ENCODE measurements at places on chromosomes 3 and 15.
A peak's percentile ranks its signal among the peaks of the same experiment; 100 is the strongest.

DNA sequence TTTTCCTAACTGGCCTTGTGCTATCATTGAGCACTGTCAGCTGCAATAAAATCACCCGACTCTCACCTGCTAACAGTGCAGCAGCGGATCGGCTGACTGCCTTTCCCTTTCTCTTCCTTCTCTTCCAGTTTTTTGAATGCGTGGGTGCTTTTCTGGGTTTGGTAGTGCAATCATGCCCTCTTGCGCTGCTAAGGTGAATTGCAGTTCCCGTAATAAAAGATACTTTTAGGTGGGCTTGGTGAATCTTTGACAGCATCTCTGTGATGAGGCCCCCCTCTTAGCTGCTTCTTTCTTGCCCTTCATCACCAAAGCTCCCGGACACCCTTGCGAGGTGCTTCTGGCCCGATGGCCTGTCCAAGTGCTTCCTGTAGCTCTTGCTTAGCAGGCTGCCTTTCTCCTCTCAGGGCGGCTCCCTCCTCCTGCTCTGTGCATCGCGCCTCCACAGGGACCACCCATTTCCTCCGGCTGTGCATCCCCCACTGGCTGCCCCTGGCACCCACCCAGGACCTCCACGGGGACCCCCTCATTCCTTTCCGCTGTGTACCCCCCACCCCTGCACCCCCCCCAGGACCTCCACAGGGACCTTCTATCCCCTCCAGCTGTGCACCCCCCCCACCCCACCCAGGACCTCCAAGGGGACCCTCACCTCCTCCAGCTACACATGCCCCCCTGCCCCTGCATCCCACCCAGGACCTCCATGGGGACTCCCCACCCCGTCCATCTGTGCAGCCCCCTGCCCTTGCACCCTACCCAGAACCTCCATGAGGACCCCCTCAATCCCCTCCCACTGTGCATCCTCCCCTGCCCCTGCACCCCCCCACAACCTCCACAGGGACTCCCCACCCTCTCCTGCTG, 50.8 kb upstream of the RPL32 start:
- peak; percentile 58 for DNase-seq

GRCh38 chr3:83956431-83956830, 1002.4 kb upstream of the CADM2 start:
- no peak for DNase-seq

DNA sequence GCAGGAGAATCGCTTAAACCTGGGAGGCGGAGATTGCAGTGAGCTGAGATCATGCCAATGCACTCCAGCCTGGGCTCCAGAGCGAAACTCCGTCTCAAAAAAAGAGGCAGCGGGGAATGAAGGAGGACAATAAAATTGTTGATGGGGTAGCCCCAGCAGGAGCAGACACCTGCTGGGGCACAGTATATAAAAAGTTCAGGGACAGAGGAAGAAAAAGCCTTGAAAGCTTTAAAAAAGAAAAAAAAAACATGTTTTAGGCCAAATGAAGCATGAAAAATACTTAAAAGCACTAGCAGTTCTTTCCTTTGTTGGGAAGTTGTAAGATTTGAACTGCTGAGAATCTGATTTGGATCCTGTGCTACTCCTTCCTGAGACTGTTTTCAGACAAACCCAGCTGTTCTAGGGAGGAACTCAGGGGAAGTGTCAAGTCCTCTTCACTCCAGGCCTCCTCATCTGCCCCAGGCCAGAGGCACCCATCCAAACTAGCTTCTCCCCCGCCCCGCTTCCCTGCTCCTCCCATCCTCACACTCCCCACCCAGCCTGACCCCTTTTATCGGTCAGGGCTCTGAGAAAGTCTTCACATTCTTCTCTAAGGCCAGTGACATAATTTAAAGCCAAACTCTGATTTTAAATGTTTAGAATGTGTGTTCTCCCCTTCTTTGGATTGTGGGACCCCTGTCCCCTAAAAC, 4.9 kb downstream of the IL17RD start:
- no peak for DNase-seq

- no peak for DNase-seq
Observed at GRCh38 chr15:42335074-42335473, 24.2 kb upstream of the CAPN3 start.

GRCh38 chr3:123764647-123765046, 119.5 kb downstream of the MYLK start:
- DNase-seq = no peak

GRCh38 chr3:142356818-142357217, 91.0 kb downstream of the XRN1 start:
- no peak for DNase-seq

DNA sequence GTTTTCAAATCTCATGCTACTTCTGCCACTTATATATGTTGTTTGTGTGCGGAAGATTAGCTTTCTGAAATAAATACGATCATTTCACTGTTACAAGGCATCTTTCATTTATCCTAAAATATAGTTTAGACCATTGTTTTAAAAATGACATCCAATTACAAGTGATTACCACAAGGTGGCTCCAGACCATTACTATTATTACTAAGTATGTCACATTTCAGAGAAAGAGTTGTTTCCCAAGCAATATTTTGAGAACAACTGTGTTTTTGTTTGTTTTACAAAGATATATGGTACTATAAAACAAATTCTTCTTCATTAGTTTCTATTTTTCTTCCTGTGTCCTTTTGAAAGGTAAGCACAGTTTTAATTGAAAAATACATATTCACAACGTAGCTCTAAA, 136.0 kb upstream of the RAP2B start:
- no peak for DNase-seq

DNA sequence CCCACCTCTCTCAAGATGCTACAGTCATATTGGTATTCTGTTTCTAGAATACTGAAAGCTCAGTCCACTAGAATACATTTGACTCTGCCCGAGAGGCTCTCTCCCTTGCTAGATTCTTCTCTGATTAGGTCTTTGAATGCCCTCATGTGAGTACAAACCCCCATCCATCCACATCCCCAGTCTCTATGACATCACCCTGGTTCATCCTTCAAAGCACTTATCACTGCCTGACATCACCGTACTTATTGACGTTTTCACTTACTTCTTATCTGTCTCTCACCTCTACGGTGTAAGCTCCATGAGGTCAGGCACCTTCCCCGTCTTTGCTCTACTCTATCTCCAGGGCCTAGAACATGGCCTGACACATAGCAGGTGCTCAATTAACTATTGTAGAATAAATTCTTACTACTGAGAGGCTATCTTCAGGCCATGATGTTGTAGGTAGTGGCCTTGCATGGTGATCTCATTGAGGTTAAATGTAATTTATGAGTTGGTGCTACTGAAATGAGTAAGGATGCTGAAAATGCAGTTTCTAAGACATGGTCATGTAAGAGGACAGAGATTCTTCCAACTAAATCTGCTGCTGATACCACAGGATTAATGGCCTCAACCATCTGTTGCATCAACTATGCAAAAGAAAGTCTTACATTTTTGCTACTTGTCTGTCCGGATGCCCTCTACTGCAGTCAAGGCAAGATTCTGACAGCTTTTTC, 26.8 kb downstream of the EOGT start:
- DNase-seq = no peak

DNA sequence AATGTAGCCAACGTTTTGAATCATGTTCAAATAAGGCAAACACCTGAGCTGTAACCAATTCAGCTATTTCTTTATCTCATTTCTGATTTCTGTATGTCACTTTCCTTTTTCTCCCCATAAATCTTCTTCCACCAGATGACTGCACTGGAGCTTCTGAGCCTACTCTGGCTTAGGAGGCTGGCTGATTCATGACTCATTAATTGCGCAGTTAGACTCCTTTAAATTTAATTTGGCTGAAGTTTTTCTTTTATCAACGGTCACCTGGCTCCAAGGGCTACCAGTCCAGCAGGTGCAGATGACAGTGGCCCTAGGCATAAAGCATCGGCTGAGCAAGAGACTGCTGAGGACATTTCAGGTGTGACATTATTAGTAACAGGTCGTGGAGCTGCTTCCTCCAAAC, 39.6 kb upstream of the ITGA11 start:
- DNase-seq = no peak

DNA sequence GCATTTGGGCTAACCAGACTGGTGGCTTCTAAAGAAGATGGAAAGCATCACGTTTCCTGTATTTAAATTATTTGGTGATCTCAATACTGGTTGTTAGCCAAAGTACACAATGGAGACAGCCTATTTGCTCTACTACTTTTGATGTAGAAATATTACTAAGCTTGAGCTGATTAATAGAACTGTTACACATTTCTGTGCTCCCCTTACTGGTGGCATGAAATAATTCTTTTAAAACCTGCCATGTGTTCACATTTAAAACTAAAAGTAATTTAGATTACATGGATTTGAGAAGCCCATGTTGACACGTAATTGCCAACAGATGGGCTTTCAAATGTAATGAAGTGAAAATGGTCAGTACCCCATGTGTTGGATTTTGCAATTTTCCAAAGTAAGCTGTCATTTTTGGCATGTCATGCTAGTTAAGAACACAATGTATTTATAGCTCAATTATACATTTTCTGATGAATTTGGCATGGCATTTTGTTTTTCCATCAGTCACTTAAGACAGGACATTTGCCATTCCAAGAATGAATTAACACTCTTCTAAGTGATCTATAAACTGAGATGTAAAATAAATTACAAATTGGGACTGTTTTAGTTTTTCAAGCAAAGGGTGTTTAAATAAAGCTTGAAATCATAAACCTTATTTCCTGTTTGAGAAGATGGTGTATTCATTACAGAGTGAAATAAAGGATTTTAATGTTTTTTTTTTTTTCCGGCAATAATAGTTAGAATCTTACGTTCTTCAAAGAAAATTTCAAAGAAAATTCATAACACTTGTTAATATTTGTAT, 10.8 kb upstream of the RARRES1 start:
- no peak for DNase-seq

Data from CD4-positive, alpha-beta T cell treated with Interleukin-17A for 4 hours (primary cell).